CD4-positive, alpha-beta memory T cell (primary cell): ENCODE measurements at places on chromosomes 2 and 18.

- no peak for DNase-seq
Observed at GRCh38 chr2:112691881-112692281, 28.9 kb upstream of the NT5DC4 start.

DNA sequence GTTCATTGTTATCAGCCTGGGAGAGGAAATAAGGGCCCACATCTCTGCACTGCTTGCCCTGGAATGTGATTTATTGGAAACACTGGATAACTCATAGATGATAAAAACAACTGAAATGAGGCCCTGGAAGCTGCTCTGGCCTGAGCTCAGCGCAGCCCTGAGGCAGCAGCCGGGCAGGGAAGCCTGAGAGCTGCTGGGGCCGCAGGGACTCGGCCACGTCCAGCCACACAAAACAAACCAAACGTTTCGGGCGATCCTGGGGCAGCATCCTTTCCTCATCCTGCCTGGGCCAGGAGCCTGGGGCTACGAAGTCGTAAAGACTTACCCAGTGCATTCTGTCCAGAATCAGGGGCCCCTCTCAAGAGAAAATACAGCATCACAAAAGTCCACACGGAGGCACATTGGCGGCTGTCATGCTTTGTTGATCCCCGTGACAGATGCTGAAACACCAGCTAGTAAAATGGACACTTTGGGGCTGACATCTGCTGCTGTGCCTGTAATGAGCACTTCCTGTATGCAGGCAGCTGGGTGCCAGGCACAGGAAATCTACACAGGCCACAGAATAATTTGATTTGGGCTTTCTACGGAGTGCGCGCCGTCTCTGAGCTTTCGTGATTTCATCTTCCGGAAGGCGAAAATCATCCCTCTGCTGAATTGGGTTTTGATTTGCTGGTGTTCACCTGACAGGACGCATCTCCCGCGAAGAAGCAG lies 250.6 kb downstream of the EIPR1 start:
- peak; percentile 14 for DNase-seq

DNA sequence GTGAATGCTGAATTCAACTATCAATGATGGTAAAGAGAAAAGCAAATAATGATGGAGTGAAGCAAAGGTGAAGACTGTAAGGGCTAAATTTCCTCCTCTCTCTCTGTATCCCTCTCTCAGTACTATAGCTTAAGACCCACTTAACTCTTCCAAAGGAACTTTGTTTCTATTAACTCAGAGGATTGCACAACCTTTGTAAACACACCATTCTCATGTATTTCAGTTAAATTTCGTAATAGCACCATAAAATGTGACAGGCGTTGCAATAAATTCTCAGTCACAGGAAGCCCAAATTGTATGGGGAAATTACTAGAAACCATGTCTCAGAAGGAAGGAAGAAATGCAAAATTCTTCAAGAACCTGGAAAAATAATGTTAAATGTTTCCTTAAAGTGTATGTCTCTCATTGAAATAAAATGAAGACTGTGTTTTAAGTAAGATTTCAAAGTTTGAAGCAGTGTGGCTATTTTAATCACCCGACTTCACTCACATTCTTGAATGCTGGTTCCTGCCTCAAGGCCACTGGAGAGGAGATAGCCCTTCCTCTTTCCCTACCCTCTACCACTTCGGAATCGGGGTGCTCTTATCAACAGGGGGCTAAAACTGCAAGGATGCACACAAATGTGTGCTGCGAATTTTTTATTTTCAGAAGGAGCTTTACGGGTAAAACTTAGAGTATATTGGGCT lies 112.1 kb downstream of the FTCDNL1 start:
- DNase-seq = no peak

DNA sequence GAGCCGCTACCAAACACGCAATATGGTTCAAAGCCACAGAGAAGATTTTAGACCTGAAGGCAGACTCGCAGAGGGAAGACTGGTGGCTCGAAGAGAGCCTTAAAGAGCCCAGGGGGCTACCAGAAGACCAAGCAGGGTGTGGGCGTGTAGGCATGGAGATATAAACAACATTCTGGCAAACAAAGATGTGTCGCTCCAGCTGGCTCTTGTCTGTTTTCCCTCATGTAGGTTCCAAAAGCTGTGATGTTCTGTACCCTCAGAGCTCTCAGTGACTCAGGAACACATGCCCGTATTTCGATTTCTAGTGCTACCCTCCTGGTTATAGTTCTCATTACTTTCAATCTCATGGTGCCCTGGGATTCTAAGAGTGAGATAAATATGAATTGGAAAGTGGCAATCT lies 44.5 kb downstream of the DOCK10 start:
- DNase-seq = no peak

DNA sequence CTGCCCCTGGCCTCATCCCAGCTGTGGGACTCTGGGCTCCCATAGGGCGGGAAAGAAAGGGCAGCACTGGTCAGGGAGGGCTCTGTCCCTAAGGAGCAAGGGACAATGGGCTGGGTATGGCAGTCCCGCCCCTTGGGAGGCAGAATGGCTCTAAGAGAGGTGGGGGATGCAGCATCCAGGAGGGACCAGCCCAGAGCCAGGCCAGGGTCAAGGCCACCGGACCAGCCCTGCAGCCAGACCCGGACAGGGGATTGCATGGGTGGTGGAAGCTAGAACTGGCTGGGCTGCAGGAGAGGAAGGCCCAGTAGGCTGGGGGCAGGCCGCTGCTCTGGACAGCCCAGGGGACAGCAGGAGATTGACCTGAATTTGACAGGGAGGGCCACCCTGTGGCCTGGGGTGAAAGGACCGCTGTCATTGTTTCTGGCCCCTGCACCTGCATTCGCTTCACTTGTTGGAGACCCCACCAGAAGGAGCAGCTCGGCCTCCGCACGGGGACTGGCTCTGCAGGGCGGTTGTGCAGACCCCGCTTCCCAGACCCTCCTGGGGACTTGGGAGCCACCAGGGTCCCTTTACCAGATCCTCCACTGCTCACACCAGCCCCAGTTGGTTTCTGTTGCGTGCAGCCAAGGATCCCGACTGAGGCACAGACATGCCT lies 14.6 kb downstream of the RAMP1 start:
- no peak for DNase-seq

- no peak for DNase-seq
Observed at GRCh38 chr2:84539729-84540128, 23.4 kb downstream of the DNAH6 start.

DNA sequence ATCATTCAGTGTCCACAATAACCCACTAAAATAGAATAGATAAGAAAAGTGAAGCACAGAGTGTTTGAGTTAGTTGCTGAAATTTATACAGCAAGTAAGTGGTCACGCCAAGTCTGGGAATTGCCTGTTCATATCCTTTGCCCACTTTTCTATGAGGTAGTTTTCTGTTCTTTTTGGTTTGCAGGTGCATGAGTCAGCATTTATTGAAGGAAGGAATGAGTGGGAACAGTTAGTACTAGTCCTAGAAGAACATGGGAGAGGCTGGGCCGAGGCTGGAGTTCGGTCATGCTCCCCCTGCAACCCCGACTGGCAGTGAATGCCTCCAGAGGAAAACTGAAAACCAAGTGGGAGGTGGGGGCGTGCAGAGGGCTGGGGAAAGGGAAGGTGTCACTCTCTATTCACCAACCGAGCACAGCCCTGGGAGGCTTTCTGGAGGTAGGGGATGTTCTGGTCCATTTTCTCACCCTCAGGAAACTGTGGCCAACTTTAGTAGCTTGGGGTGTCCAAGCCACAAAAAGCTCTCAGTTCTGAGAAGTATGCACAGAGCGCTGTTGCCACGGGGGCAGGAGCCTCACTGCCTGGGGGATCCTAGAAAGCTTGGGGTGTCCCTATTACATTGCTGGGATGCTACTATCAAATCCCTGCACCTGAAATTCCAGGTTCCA lies 41.4 kb downstream of the FOSL2 start:
- no peak for DNase-seq

DNA sequence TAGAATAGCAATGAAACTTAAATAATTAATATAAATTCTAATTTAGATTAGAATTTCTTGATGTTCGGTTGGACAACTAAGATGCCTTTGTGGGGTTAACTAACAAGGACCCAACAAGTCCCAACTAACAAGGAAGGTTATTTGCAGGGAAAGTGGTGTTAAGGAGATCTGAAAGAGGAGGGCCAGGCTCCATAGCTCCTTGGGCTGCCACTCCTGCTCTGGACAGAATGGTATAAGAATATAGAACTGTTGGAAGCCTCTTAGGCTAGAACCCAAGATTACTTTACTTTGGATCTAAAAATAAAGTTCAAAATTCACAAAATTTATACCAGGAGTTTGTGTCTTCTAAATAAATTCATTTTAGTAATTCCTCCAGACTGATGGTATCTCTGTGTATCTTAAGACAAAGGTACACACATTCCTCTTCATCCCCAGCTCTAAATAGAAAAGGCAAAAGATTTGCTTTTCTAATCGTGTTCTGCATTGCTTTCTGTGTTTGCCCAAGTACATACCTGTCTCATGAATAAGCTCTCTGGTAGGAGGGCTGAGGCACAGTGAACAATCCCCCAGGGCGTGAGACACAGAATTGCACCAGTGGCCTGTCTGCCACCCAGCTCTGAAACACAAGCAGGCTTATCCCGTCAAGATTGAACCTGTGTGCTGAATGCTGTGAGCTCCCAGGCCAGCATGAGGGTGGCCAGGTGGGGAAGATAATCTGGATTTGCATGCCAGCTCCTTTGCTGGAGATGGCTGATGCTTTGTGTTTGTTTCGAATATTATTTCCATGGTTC lies 176.0 kb downstream of the ACKR3 start:
- no peak for DNase-seq

DNA sequence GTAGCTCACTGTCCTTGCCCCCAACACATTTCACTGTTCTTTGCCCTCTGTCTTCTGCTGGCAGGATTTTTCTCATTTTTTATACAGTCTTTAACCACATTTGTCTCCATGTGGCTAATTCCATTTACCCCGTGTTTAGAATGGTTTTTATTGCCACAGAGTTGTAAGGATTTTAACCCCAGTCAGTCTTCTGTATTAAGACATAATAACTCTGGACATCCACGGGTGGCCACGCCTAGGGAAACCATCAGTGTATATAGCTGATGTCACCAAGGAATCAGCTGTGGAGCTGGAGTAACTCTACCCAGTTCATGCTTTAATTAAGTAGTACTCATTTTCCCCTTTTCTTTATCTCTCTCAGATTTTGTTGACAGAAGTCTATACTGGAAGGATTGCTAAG lies 139.8 kb downstream of the MAP4K4 start:
- no peak for DNase-seq

- DNase-seq = no peak
Observed at GRCh38 chr2:128004509-128004908, 23.4 kb downstream of the SAP130 start.

DNA sequence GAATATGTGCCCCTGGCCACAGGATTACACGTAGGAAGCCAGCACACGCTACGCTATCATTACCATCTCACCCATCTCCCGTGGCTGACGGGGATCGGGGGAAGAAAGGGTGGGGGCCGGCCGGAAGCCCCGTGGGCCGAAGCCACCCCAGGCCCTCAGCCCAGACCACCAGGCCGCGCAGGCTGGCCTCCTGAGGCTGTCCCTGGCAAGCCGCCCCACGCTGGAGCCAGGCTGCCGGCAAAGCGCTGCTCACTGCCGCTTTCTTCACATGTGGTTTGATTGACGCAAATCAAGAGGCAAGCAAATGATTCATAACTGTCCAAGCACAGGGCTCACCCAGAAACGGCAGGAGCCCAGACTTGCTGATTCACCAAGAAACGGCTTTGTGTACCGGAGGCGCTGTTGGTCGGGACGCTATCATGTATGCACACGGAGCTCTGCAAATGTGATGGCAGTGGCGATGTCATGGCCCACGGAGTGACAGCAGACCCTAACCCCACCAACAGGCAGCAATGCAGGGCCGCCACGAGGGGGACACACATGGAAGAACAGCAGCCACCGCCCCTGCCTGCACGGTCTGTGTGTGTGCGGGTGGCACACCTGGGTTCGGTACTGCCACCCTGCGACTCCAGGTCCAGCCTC lies 125.7 kb downstream of the HDAC4 start:
- peak; percentile 86 for DNase-seq

DNA sequence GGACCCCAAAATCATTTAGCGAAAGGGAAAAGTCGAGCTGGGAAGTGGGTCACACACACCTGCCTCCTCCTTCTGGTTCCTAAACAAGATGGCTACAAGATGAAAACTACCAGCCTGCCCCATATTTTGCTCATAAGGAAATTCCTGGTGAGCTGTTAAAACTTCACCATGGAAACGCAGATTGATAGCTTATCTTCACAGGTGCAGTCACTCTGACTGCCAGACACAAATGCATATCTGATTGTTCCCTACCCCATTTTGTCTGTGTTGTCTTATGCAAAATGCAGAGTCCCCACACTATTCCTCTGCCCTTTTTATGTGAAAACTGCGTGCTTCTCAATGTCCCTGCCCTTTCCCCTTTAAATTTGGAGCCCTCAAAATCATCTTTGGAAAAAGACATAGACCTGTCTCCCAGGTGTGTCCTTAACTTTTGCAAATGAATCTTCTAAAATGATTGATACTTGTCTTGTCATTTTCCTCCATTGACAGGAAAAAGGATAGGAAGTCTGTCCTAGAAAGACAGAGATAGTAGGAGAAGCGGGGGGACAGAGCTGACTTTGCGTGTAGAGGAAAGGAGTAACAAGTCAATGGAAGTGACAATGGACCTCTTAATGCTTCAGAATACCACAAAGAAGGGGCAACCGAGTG lies 38.9 kb upstream of the THOC1 start:
- DNase-seq = no peak

DNA sequence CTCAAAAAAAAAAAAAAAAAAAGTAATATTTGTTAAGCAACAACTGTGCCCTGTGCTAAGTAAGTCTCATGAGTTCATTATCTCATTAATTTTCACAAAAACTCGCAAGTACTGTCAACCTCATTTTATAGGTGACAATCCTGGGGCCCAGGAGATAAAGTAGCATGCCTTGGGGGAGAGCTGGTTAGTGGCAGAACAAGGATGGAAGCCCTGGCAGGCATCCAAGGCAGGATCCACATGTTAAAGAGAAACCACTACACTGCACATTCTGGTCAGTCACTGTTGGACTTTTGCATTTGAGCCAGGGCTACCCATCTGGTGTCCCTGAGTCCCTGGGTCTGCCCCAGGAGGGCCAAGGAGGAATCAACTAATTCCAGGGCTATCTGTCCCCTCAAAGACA lies 54.6 kb downstream of the ZFP36L2 start:
- DNase-seq = no peak

DNA sequence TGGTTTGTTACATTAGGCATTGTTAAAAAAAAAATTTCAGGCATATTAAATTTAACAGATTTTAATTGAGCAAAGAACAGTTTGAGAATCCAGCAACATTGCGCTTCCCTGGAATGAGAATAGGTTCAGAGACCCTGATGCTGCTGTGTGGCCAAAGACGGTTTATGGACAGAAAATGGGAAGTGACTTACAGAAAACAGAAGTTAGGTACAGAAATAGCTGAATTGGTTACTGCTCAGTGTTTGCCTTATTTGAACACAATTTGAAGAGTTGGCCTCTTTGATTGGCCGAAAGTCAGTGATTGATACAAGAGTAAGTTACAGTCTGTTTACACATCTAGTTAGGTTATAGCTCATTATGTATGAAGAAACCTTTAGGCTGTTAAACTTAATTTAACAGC lies 6.0 kb upstream of the NEDD4L start:
- no peak for DNase-seq

- DNase-seq = no peak
Observed at GRCh38 chr18:27803957-27804356, 373.0 kb downstream of the CDH2 start.
